ENCODE measurements at places on chromosomes 12 and 14.

- no peak for DNase-seq
Measured at GRCh38 chr14:24481622-24482324, 26.3 kb downstream of the CMA1 start.

DNA sequence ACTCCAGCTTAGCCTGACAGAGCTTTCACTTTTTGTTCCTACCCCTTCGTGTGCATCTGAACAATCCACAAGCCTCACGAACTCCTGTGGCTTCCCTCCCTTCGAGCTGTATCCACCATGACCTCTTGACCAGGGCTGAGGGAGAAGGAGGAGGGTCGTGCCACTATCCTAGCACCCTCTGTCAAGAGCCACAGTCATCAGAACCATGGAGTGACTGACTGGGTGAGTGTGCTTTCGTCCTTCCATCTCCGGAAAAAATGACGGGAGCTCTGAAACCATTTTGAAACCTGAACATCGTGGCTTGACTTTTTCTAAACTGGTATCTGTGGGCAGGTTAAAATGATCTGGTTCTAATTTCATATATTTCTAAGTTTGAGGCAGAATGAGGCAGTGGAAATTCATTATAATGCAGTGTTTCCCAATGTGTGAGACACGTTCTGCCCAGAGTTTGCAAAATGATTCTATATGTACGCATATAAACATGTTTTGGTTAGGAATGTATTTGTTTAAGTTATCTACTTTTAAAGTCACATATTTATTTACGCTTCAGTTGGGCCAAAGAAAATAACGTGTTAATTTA is 27.0 kb downstream of the IL26 start:
- DNase-seq: no peak

GRCh38 chr12:132308853-132309595 is 20.4 kb downstream of the GALNT9 start:
- DNase-seq: no peak

GRCh38 chr14:64174922-64175782 is 119.0 kb downstream of the ESR2 start:
- no peak for DNase-seq

GRCh38 chr14:90805662-90806540 is 10.3 kb downstream of the TTC7B start:
- DNase-seq: no peak

DNA sequence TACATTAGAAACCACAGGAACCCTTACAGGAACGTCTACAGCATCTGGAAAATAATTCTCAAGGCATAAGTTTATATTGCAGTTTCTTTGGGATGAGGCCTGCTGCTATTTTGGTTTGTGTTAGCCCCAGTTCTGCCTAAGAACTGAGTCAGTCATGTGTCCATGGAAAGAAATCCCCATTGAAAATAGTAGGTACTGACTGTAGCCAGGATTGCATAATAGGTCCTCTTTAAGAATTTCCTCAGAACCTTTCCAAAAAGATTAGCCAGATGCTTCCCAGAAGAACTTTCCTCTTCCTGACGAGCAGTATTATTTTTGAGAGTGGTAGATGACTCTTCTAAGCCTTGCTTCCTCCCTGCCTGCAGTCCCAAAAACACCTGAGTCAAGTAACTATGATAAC is 52.6 kb downstream of the RASSF8 start:
- no peak for DNase-seq

DNA sequence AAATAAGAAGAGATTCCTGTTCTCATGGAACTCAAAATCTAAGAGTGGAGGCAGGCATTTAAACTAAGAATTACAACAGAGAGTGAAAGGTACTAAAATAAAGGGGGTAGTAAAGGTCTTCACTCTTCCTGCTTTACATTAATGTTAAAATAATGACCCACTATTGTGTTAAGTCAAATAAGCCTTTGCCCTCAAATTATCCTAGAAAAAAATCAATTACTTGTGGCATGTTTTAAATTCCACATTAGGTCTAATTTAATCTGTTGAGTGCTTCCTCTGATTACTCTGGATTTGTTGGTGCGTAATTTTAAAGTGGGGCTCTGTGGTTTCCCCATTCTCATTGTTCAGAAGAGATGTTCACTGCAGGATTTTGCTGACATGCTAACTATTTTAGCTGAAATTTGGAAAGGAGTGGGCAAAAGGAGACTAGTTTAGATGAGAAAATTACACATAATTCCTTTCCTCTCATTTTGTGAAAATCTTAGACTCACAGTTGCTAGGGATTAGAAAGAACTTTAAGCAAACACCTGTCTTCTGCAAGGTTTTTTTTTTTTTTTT is 35.5 kb downstream of the BTG1 start:
- no peak for DNase-seq

DNA sequence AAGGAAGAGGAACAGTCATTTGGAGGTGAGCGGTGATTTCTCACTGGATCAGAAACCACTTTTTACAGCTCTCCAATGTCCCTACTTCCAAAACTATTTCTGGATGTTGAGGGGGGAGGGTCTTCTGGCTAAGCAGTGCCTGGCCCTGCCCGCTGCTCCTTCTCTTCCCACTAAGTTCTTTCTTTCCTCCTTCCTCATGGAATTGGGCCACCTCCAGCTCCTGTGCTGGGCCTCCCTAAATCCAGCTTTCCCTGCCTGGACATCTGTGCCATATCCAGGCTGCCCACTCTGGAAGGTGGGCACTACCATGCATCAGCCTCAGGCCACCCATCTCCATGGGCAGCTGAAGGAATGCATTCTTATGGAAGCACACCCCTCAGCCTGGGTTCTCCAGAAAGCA is 11.5 kb downstream of the DHRS2 start:
- DNase-seq: no peak

GRCh38 chr14:22487941-22488340 is 101.1 kb downstream of the DAD1 start:
- no peak for DNase-seq

GRCh38 chr12:110111476-110112334 is 12.5 kb upstream of the IFT81 start:
- DNase-seq: no peak

GRCh38 chr12:119071176-119071575 is 89.8 kb downstream of the SRRM4 start:
- DNase-seq: no peak

GRCh38 chr12:3139760-3140159 is 62.6 kb downstream of the TSPAN9 start:
- no peak for DNase-seq

DNA sequence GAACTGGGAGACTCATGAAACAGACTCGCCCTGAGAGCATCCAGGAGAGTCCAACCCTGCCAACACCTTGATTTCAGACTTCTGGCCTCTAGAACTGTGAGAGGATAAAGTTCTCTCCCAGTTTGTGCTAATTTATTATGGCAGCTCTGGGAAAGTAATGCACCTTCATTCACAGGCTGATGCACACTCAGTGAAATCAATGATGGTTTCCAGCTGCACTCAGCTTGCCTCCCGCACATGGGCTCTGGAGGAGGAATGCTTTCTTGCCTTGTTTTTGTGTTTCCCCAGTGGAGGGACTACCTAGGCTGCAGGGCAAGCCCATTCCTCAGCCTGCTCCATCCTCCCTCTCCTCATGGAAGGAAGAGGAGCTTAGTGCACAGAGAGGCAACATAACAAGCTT is 45.7 kb downstream of the TMEM132C start:
- DNase-seq: no peak

DNA sequence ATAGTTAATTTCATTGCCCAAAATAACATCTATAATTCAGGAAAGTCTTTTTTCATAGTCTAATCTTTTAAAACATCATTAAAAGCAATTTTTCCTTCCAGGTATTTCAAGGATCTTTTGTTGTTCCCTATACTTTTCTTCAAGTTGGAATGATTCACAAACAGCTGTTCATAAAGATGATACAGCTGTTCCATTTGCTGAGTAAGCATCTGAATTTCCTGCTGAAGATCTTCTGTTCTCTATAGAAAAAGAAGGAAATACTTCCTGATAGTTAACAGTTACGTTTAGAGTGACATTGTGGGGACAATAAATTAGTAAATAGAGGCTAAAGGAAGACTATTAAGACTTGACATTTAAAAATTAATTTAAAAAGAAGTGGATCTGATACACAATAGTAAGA is 30.3 kb upstream of the ESR2 start:
- DNase-seq: no peak

GRCh38 chr12:1948883-1949282 is 30.4 kb upstream of the CACNA2D4 start:
- DNase-seq: no peak

- no peak for DNase-seq
Measured at GRCh38 chr12:76766161-76766560, 2.2 kb downstream of the ZDHHC17 start.

DNA sequence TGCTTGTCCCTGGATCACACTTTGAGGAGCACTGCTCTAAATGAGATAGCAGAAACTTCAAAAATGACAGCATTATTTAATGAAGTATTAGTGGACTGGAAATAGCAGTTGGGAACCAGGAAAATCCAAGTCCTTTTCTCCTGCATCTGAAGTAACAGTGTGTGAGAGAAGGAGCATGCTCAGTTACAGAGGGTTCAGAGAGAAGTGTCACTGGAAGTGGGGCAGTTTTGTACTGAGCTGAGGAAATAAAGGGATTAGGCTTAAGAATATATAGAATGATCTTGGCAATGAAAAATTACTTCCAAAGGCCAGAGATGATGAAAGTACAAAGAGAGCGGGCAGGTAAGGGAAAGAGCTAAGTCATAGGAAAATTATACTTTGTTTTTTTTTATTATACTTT is 130.9 kb downstream of the MIPOL1 start:
- no peak for DNase-seq

GRCh38 chr12:24244801-24245200 is 295.3 kb upstream of the SOX5 start:
- no peak for DNase-seq

- no peak for DNase-seq
Measured at GRCh38 chr14:71423481-71423880, 508.7 kb upstream of the RGS6 start.

DNA sequence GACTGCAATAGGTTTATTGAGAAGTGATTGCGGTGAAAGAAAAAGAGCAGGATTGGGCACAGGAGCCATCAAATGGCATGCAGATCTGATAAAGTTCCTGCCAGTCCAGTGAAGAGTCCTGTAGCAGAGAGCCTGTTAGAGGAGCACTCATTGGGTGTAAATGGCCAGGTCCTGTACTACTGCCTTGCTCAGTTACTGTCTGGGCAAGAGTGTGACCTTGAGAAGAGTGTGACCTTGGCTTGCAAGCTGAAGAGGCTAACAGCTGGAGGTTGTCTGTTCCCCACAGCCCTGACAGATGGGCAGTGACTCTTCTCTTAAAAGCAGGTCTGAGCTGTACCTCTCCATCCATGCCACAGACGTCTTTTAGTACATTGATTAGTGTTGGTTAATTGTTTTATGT is 148.6 kb upstream of the SLC38A2 start:
- no peak for DNase-seq

DNA sequence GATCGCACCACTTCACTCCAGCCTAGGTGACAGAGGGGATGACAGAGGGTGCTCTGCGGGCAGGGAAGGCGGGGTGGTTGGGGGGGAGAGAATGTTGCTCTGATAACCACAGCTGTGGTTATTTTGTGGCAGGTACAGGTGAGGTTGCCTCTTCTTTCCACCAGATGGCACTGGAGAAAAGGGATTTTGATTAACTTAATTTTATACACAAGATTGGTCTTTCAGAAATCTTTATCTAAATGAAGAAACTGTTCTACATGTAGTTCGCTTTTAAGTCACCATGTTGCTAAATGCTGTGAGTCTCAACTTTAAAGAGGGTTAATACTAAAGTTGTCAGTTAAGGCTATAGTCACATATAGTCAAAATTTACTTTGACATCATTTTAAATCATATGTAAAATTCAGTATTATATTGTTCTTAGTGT is 25.7 kb downstream of the FGF23 start:
- DNase-seq: peak; percentile 4

GRCh38 chr12:54549774-54550451 is 512 bp downstream of the PDE1B start:
- DNase-seq: no peak

- DNase-seq: no peak
Measured at GRCh38 chr12:92074889-92075288, 70.8 kb downstream of the BTG1 start.

DNA sequence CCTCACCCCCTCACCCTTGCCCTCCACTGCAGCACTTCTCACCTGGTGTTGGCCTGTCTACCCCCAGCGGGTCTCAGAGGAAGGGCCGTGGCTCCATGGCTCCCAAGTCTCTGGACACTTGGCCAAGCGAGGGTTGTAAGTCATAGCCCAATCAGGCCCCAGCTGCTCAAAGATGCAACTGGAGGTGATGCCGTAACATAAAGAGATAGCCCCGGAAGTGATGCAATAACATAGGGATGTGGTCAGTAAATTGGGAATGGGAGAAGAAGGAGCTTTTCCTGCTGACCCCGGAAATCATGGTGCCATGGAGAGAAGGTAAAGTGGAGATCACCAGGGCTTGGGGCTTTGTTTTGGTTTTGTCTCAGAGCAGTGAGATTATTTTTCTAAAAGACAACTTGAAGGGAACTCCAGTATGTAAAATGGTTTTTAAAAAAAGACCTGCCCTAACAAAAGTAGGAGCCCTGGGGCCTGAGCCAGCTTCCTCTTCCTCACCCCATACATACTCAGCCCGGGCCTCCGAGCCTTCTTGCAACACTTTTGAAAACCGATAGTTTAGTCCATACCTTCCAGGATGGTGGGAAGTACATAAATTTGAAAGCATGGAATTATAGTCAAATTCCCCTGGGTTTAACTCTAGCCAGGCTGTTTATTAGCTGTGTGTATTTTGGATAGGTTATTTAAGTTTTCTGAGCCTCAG is 212.5 kb downstream of the CRADD start:
- DNase-seq: no peak

- DNase-seq: no peak
Measured at GRCh38 chr14:59482541-59483331, 1.5 kb downstream of the L3HYPDH start.

- DNase-seq: no peak
Measured at GRCh38 chr12:122004633-122005071, 17.0 kb upstream of the BCL7A start.

DNA sequence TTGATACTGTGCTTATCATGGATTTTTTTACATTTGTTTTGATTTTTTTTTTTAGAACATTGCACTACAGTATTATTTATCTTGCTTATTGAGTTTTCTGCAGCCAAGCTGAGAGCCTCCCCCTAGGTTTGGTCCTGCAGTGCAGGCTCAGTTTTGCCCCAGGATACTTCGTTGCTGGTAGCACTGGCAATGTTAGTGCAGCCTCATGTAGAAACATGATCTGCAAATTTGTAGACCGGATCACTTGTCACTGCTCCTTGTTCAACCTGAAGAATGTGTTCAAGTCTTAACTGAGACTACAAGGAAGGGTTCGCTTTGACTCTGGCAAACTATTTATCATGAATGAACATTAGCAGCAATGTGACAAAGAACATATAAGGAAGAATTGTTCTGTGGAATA is 377.2 kb upstream of the PDE3A start:
- no peak for DNase-seq

GRCh38 chr14:45199230-45199629 is 53.8 kb downstream of the MIS18BP1 start:
- DNase-seq: no peak

Measured in activated T-helper 1 cell treated with anti-CD3 and anti-CD28 coated beads, Interleukin-2, amount 50 U/mL, for 16 hours (primary cell).